T-cell (primary cell): ENCODE measurements at places on chromosomes 4 and X. TPM values are rescaled to one million over a fixed set of nuclear protein-coding genes. Genes with fewer than 3 reads are reported as not detected.

- H3K4me1 ChIP-seq: no peaks in the 10 kb centered on the region
- no peaks in the 10 kb centered on the region for H3K27me3 ChIP-seq
- H3K36me3 ChIP-seq: no peaks in the 10 kb centered on the region
- no peak overlapping the region for H3K27ac ChIP-seq
Measured at GRCh38 chrX:1224954-1225353, 12.5 kb upstream of the CRLF2 start.

- H3K36me3 ChIP-seq: no peaks in the 10 kb centered on the region
- H3K4me3 ChIP-seq: no peak overlapping the region
- H3K27me3 ChIP-seq: no peaks in the 10 kb centered on the region
- no peak for DNase-seq
- no peaks in the 10 kb centered on the region for H3K4me1 ChIP-seq
Measured at GRCh38 chr4:72205298-72205697, 173.5 kb downstream of the NPFFR2 start.

DNA sequence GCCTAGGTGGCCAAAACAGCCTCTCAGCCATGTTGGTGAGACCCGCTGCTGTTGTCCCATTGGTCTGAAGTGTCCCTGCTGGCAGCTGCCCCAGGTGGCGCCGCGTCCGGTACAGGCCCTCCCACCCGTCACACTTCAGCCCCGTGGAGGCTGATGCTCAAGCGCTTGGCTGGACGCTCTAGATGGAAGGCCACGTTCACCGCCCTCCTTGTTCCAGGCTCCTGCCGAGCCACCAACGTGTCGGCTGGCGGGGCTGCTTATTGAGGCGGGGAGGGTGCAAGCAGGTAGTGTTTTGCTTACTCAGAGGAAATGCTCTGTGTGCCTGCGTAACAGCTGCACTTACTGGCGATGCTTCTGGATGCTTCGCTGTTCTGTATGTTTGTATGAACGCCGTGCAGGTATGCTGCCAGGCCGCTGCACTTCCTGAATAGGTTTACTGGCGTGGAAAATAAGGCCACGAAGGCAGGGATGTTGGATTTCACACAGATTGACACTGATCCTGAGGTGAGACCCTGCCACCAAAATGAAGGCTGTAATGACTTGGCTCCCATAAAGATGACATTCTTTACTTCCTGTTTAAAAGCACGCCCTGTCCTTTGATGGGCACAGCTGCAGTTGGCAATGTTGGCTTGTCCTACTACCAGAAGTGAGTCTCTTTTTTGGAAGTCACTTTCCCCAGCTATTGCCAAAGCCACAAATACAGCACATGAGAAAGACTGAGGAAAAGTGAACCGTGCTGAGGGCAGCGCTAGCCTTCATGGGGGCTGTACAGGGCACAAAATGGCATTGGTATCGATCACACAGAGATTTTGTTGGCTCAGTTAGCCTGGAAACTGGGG lies 21.0 kb upstream of the CLCN4 start:
- no peaks in the 10 kb centered on the region for H3K27me3 ChIP-seq
- no peak for DNase-seq
- no peak overlapping the region for H3K27ac ChIP-seq
- H3K4me3 ChIP-seq: no peak overlapping the region
- H3K4me1 ChIP-seq: no peaks in the 10 kb centered on the region

DNA sequence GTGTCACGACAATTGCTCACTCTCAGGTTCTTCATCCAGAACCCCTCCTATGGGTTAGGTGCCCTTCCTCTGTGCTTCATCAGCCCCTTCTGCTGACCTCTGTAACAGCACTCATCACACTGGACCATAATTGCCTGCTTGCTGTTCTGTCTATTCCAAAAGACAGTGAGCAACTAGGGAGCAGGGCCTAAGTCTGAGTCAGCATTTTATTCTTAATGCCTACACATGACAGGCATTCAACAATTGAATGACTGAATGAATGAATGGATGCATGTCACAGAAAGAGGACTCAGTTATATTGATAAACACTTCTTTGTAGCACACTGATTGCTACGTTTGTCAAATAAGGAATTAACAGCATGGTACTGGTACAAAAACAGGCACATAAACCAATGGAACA lies 317.0 kb downstream of the ZIC3 start:
- no peaks in the 10 kb centered on the region for H3K36me3 ChIP-seq
- H3K4me3 ChIP-seq: no peak overlapping the region
- no peak for DNase-seq
- H3K27ac ChIP-seq: no peak overlapping the region

DNA sequence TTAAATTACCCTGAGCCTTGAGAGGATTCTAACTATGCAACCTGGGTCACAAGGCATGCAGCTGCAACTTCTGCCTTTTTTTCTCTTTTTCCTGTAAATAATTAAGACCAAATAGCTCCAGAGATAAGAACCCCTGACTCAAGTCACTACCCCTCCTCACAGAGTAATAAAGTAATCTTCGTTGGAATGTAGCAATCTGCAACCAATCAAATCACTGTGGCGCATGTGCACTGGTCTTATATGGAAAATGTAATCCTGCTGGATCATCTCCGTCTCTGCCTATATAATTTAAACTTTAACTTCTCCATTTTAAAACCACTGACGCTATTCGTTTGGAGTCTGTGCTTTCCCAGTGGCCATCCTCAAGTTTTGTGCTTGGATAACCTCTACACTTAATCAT lies 6.1 kb upstream of the EFHC2 start:
- H3K27me3 ChIP-seq: no peaks in the 10 kb centered on the region
- H3K27ac ChIP-seq: no peak overlapping the region
- peaks cover 7% of the 10 kb centered on the region for H3K4me1 ChIP-seq
- DNase-seq: no peak

GRCh38 chr4:185839770-185840169 lies 27.8 kb upstream of the SORBS2 start:
- no peaks in the 10 kb centered on the region for H3K36me3 ChIP-seq
- no peaks in the 10 kb centered on the region for H3K4me1 ChIP-seq
- H3K4me3 ChIP-seq: no peak overlapping the region

The PNMA5 gene
- total RNA-seq: not detected

GRCh38 chrX:16639966-16640365 lies 10.0 kb upstream of the S100G start:
- no peaks in the 10 kb centered on the region for H3K27me3 ChIP-seq
- H3K27ac ChIP-seq: no peak overlapping the region
- DNase-seq: no peak
- H3K36me3 ChIP-seq: no peaks in the 10 kb centered on the region
- no peak overlapping the region for H3K4me3 ChIP-seq

The FREM3 gene
- not detected for total RNA-seq

The NPNT gene
- total RNA-seq: 0.88 TPM

The EXOC1L gene
- not detected for total RNA-seq

- no peak for DNase-seq
- H3K27ac ChIP-seq: no peak overlapping the region
- H3K4me1 ChIP-seq: no peaks in the 10 kb centered on the region
- no peaks in the 10 kb centered on the region for H3K27me3 ChIP-seq
- no peak overlapping the region for H3K4me3 ChIP-seq
Measured at GRCh38 chrX:15864629-15865028, 10.0 kb upstream of the AP1S2 start.

- no peaks in the 10 kb centered on the region for H3K27me3 ChIP-seq
- no peak overlapping the region for H3K27ac ChIP-seq
- no peak for DNase-seq
- no peaks in the 10 kb centered on the region for H3K4me1 ChIP-seq
Measured at GRCh38 chr4:118968005-118968404, 79.4 kb downstream of the SYNPO2 start.

- no peaks in the 10 kb centered on the region for H3K27me3 ChIP-seq
- no peak overlapping the region for H3K27ac ChIP-seq
- no peak for DNase-seq
- no peak overlapping the region for H3K4me3 ChIP-seq
- no peaks in the 10 kb centered on the region for H3K4me1 ChIP-seq
Measured at GRCh38 chr4:150358691-150359090, 223.3 kb upstream of the MAB21L2 start.

GRCh38 chrX:13938051-13938828 lies 91.5 kb downstream of the GEMIN8 start:
- no peaks in the 10 kb centered on the region for H3K4me1 ChIP-seq
- no peaks in the 10 kb centered on the region for H3K36me3 ChIP-seq
- peaks cover 6% of the 10 kb centered on the region for H3K27me3 ChIP-seq
- DNase-seq: no peak
- H3K27ac ChIP-seq: no peak overlapping the region

GRCh38 chr4:2812612-2813354 lies 19.9 kb downstream of the SH3BP2 start:
- H3K4me3 ChIP-seq: peak overlapping the region; percentile 80
- no peaks in the 10 kb centered on the region for H3K36me3 ChIP-seq
- DNase-seq: no peak
- peak overlapping the region; percentile 91 for H3K27ac ChIP-seq

- no peaks in the 10 kb centered on the region for H3K36me3 ChIP-seq
- H3K4me1 ChIP-seq: no peaks in the 10 kb centered on the region
- no peak overlapping the region for H3K27ac ChIP-seq
- DNase-seq: no peak
- H3K4me3 ChIP-seq: no peak overlapping the region
Measured at GRCh38 chr4:70511365-70511764, 7.0 kb upstream of the AMTN start.

DNA sequence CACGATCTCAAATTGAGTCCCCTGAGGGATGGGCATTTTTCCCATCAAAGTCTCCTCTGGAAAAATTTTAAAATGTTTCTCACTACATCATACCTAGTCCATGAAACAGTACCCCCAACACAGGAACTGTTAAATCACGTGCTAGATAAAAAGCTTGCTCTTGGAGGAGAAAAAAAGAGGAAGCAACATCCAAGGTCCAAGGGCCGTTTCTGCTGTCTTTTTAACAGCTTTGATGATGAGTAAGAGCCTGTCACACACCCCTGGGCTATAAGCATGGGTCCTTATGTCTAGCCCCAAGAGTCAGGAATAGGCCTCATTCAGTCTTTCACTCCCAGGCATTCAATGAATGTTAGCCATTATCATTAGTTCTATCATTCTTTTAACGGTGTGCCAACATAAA lies 128.9 kb downstream of the SH3KBP1 start:
- no peak for DNase-seq
- no peaks in the 10 kb centered on the region for H3K36me3 ChIP-seq
- H3K4me1 ChIP-seq: peaks cover 36% of the 10 kb centered on the region

The SORBS2 gene
- 1.4 TPM for total RNA-seq

The RAB33A gene
- total RNA-seq: 13.9 TPM

The NRK gene
- 0.12 TPM for total RNA-seq

DNA sequence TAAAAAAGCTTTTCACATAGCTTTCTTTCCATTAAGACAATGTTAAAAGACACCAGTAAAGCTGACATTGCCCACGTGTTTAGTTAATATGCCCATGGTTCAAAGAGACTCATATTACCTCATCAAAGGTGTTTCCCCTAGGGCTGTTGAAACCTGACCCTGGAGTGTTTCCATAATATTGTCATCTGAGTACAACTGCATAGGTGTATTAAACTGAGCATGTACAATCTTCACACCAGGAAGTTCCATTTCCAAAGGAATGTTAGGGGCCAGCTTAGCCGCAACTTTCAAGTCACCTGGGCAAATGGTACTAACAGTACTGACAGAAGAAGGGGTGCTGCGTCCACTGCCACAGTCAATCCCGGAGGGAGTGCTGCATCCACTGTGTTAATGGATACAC lies 27.1 kb downstream of the PDLIM3 start:
- H3K4me3 ChIP-seq: no peak overlapping the region
- H3K36me3 ChIP-seq: no peaks in the 10 kb centered on the region

GRCh38 chr4:48705609-48706008 lies 74.5 kb downstream of the FRYL start:
- H3K36me3 ChIP-seq: no peaks in the 10 kb centered on the region
- DNase-seq: no peak
- no peak overlapping the region for H3K27ac ChIP-seq
- no peak overlapping the region for H3K4me3 ChIP-seq

- DNase-seq: no peak
- H3K27me3 ChIP-seq: no peaks in the 10 kb centered on the region
- no peaks in the 10 kb centered on the region for H3K36me3 ChIP-seq
- H3K4me1 ChIP-seq: no peaks in the 10 kb centered on the region
- no peak overlapping the region for H3K27ac ChIP-seq
- no peak overlapping the region for H3K4me3 ChIP-seq
Measured at GRCh38 chr4:107147873-107148272, 111.8 kb upstream of the DKK2 start.

GRCh38 chrX:149383852-149384251 lies 121.3 kb downstream of the IDS start:
- no peaks in the 10 kb centered on the region for H3K4me1 ChIP-seq
- DNase-seq: no peak
- no peaks in the 10 kb centered on the region for H3K36me3 ChIP-seq
- no peaks in the 10 kb centered on the region for H3K27me3 ChIP-seq

- H3K4me3 ChIP-seq: no peak overlapping the region
- H3K27me3 ChIP-seq: peaks cover 7% of the 10 kb centered on the region
- H3K27ac ChIP-seq: no peak overlapping the region
- H3K36me3 ChIP-seq: no peaks in the 10 kb centered on the region
Measured at GRCh38 chr4:53559021-53559620, 32.2 kb downstream of the LNX1 start.

DNA sequence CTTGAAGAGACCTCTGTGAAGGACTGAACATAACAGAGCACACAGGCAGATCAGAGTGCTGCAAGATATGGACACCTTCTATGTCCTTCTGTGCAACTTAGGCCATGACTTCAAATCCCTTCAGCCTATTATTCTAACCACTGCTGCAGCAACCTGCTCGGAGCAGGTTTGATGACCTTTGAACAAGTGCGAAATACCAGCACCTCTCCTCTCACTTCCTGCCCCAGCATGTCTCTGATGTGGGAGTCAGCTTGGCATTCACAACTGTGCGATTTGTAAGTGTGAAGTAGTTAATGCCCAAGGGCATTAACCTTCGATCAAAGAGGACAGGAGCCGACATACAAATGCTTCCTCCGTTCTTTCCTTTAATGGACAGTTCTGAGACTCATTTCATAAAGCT lies 1.6 kb upstream of the EXOC1 start:
- peak; percentile 6 for DNase-seq
- H3K27me3 ChIP-seq: no peaks in the 10 kb centered on the region
- peak overlapping the region; percentile 21 for H3K27ac ChIP-seq
- no peak overlapping the region for H3K4me3 ChIP-seq
- H3K36me3 ChIP-seq: no peaks in the 10 kb centered on the region

- DNase-seq: no peak
- no peaks in the 10 kb centered on the region for H3K36me3 ChIP-seq
- H3K4me3 ChIP-seq: no peak overlapping the region
- peaks cover 3% of the 10 kb centered on the region for H3K4me1 ChIP-seq
- no peak overlapping the region for H3K27ac ChIP-seq
Measured at GRCh38 chrX:134371133-134371532, 88.8 kb upstream of the HPRT1 start.

- H3K27me3 ChIP-seq: no peaks in the 10 kb centered on the region
- no peaks in the 10 kb centered on the region for H3K4me1 ChIP-seq
- no peak overlapping the region for H3K4me3 ChIP-seq
- DNase-seq: no peak
Measured at GRCh38 chr4:95508421-95508820, 40.4 kb downstream of the UNC5C start.

The AMTN gene
- not detected for total RNA-seq

The YY2 gene
- 2.4 TPM for total RNA-seq

The NAP1L3 gene
- 5.2 TPM for total RNA-seq

The TCEAL2 gene
- 0.22 TPM for total RNA-seq

GRCh38 chr4:125526420-125526819 lies 211.7 kb downstream of the FAT4 start:
- no peaks in the 10 kb centered on the region for H3K27me3 ChIP-seq
- DNase-seq: no peak
- no peak overlapping the region for H3K4me3 ChIP-seq
- no peak overlapping the region for H3K27ac ChIP-seq

GRCh38 chr4:41061482-41062185 lies 152.7 kb downstream of the APBB2 start:
- H3K4me3 ChIP-seq: no peak overlapping the region
- no peak overlapping the region for H3K27ac ChIP-seq
- DNase-seq: no peak

GRCh38 chrX:38672646-38673045 lies 111.3 kb downstream of the TSPAN7 start:
- no peak overlapping the region for H3K27ac ChIP-seq
- DNase-seq: no peak
- H3K4me3 ChIP-seq: no peak overlapping the region
